ENCODE measurements at places on chromosomes 2 and 18.

DNA sequence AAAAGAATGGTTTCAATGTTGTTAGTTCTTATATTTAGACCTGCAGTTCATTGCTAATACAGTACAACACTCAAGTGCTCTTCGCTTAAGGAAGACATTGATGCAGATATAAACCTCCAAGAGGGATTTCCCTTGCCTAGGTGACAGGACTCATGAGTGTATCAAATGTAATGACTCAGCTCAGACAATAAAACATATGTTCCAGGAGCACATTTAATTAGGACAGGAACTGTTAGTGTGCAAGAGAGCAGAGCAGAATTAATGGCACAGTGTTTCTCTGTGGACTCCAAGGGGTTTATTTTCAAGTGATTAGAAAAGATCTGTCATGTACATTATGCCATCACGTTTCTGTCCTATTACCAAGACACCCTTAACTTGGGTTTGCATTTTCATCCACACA, 375.0 kb downstream of the LRRTM4 start:
- no peak for DNase-seq

- no peak for DNase-seq
These were observed 91.5 kb upstream of the HS6ST1 start for GRCh38 chr2:128410035-128410757.

GRCh38 chr2:47964722-47965434, 58.6 kb upstream of the FBXO11 start:
- no peak for DNase-seq

DNA sequence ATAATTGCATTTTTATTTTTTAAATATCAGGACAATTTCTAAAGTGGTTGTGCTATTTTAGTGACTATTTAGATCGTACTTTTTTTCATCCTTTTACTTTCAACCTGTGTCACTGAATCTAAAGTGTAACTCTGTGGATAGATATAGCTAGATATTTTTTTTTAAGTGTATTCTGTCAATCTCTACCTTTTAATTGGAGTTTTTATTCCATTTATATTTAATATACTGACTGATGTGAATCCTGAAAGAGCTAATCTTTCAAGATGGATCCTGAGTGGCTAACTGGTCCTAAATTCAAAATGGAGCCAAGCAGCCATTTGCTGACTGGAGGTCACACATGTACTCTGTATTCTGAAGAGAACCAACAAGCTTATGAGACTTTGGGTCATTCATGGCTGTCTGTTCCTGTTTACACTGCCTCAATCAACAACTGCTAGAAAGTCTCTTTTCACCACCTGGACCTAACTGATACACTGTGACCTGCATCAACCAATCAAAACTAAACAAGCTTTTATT, 4.6 kb upstream of the PSMD14 start:
- no peak for DNase-seq

DNA sequence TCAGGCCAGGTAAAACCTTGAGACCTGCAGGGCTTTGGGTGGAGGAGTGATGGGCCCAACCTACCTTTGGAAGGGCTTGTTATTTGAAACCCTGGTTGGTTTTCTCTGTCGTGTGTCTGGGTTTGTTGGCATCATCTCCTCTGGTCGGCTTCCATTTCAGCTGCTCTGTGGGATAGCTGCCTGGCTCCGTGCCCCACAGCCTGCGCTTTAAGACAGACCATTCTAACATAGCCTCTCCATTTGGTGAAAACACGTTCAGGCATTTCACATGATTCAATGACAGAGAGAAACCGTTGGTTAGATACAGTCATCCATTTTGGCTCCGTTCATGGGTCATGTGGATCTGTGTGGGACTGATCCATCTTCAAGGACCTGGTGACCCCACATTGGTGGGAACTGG, 37.0 kb upstream of the LYPD6B start:
- DNase-seq, result no peak

GRCh38 chr2:126482582-126483464, 173.1 kb upstream of the GYPC start:
- DNase-seq, result no peak

DNA sequence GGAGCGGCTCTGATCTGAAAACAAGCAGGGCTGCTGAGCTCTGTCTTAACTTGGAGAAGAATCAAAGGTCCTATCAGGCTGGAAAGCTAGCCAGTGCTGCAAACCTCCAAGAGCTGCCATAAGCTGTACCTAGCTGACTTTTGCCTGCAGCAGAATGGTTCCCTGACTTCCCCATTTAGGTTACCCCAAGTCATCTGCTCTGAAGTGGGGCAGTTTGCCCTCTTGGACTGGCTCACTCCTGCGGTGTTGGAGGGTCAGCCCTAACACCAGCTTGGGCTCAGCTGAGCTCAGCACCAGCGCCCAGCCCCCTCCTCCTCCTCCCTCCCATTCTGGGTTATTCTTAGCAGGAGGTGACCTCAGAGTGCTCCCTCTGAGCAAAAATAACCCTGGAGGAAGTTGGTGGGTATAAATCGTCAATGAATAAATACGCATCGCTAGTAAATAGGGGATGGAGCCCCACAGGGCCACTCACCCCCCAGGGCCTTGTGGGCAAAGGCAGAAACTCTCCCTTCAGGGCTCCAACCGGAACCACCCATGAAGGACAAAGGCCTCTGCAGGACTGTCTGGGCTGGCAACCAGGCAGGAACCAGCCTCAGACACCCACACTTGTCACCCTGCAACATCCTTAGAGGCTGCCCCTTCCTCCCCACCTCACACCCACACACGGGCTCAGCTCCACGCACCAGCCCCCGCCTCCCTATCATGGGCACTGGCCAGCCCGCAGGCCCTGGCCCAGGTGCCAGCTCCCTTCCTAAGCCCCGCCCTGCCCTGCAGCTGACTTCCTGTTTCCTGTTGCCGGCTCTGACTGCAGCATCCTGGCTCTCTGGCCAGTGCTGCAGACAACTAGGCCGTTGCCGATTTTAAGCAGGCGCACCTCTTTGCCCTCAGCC, 46.9 kb downstream of the DNMT3A start:
- peak; percentile 51 for DNase-seq

DNA sequence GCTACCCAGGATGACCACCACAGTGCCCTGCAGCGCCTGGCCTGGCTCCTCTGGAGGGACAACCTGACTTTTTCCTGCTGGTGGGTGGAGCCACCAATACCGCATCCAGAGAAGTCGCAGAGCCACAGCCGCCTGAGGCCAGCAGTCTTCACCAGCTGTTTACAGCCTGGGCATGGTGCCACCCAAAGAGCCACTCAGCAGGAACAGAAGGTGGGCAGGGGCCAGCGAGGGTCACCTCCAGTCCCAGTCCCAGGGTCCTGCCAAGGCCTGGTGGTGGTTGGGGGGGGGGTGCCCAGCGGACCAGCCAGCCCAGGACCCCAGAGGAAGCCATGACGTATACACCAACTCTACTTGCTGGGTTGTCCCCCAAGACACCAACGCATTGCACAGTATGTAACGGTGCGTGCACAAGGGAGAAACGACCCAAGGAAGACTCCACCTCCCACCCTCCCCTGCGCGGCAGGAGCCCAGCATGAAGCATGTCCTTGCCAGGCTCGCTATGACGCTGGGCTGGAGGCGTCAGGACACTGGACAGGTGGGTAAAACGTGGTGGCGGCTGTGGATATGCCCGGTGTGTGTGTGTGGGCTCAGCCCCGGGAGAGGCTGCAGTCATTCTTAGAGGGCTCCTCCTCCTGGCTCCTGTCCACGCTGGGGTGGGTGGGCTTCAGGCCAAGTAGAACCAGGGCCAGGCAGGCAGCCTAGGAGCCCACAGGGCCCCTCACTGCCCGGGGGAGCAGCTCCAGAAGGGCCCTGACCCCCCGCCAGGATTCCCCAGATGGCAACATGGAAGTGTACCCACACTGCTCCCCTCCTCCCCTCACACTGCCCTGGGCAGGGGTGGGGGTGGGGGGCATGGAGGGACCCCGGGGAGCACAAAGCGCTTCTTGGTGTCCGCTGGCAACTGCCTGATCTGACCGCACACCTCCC, 49.3 kb downstream of the HS6ST1 start:
- DNase-seq, result no peak

GRCh38 chr18:6543330-6543908, 128.7 kb upstream of the L3MBTL4 start:
- no peak for DNase-seq

DNA sequence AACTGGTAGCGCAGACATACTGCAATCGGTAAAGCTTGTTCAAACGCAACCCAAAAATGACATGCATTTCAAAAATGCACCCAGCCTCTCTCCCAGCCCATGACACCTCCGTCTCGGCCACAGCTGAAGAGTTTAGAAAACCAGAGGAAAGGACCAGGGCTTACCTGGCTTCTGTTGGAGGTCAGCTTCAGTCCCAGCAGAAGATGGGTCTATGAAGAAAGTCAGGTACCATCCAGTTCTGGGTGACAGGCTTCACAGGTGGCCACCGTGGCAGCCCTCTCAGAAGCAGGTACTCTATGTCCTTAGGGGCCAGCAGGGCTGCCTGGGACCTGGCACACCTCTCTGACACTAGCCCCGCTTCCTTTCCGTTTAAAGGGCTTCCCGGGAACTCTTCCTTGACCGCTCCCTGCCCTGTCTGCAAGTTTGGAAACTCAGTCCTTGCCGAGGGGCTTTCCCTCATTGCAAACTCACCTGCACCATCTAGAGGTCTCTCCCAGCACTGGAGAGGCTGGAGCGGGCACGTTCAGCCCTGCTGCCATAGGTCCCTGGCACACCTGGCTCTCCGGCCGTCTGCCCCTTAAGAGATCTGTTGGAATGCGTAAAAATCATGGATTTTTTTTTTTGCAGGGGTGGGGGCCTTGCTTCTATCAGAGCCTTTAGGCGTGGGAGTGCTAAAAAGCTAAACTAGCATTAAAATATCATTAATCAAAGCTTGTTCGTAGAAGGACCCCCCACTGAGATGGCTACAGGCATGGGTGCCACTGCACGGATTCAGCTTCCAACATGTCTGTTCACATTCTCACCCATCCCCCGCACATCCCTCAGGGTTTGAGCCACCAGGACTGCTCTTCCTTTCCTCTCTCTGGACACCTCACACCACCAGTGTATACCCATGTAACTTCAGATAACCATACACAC, at the start of gene EDAR:
Gene EDAR, minus strand, starts transcription at position 425 of the 918 bp plus-strand sequence. CDS start 58,206 bp downstream, outside the sequence.
- DNase-seq, result no peak

GRCh38 chr2:57373530-57373929, 673.1 kb upstream of the VRK2 start:
- DNase-seq, result no peak

DNA sequence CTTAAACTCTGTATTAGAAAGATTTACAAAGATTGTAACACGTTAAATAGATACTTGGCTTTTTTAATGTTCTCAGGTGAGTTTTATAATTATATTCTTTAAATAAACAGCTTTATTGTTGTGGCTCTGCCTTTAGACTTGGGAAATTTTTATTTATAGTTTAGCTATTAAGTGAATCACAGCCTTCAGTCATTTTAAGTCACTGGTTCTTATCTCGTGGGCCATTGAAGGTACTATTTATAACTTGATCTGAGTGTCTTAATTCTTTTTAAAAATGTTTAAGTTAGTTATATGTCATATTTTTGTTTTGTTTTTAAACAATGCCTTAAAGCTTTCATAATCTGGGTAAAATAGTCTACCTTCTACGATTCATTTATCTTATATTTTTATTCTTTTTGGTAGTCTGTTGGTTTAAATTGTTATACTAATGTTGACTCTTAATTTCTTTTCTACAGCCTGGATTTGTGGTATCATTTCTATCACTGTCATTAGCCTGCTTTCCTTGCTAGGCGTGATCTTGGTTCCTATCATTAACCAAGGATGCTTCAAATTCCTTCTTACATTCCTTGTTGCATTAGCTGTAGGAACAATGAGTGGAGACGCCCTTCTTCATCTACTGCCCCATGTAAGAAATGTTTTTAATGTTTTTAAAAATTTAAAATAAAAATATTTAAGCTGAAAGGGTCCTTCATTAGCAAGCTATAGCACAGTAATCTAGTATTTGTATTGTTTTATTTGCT, 49.3 kb downstream of the SLC39A10 start:
- no peak for DNase-seq

DNA sequence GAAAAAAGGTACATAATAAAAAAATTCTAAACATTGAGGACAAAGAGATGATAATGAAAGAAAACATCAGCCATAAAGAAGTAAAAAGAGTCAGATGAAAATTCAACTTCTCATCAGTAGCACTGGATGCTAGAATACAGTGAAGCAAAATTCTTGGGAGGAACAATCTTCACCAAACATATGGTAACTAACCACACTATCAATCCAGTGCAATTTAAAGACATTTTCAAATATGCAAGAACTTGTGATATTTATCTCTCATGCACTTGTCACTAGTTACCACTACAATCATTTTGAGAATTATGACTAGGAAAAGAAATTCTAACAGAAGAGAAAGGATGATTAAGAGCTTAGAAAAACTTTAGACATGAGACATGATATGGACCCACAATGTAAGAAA, 127.4 kb downstream of the RTTN start:
- DNase-seq, result no peak

DNA sequence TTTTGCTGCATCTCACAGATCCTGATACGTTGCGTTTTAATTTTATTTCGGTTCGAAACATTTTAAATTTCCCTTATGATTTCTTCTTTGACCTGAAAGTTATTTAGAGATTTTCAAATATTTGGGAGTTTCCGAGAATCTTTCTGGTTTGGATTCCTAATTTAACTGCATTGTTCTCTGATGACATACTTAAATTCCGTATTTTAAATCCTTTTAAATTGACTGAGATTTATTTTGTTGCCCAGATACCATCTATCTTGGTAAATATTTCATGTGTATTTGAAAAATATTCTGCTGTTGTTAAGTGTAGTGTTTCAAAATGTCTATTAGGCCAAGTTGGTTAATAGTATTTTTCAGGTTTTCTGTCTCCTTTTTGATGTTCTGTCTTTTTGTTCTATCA, 37.7 kb downstream of the MROH2A start:
- no peak for DNase-seq

- no peak for DNase-seq
These were observed 379.6 kb downstream of the FBXO15 start for GRCh38 chr18:73768043-73768442.

GRCh38 chr2:147469471-147469870, 375.4 kb upstream of the ACVR2A start:
- no peak for DNase-seq

- no peak for DNase-seq
These were observed 13.2 kb downstream of the BIN1 start for GRCh38 chr2:127093648-127094210.

DNA sequence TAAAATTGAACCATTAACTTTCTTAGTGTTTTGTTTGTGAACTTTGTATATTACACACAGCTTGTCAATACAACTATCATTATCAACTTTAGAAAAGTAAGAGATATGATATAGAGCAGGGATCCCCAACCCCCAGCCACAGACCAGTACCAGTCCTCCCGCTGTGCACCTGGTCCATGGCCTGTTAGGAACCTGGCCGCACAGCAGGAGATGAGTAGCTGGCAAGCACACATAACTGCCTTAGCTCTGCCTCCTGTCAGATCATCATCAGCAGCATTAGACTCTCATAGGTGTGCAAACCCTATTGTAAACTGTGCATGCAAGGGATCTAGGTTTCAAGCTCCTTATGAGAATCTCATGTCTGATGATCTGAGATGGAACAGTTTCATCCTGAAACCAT, 491.0 kb upstream of the NXPH2 start:
- no peak for DNase-seq

DNA sequence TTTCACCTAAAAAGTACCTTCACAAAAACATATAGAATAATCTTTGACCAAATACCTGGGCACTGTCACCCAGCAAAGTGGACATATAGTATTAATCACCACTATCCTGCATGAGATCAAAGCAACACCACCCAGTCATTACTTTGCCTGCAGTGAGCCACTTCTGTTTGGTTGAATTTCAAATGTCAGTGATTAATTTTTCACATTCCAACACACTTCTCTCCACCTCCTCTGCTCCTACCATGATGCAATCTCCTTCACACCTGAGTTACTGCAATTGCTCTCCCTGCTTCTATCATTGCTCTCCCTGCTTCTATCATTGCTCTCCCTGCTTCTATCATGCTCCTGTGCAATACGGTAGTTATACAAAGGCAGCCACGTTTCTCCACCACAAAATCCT, 106.1 kb upstream of the NETO1 start:
- DNase-seq, result no peak

Measured in stimulated activated CD8-positive, alpha-beta memory T cell treated with anti-CD3 and anti-CD28 coated beads, Interleukin-2, amount 100 ng/mL, for 1 hour (primary cell).